ENCODE measurements at places on chromosomes 16 and 17.
A peak's percentile ranks its signal among the peaks of the same experiment; 100 is the strongest.

- DNase-seq: no peak
Observed at GRCh38 chr16:4520913-4521312, 17.7 kb downstream of the CDIP1 start.

GRCh38 chr16:89153848-89154271, 17.7 kb upstream of the CDH15 start:
- no peak for DNase-seq

- no peak for DNase-seq
Observed at GRCh38 chr17:77454242-77455095, 313.7 kb downstream of the SEC14L1 start.

DNA sequence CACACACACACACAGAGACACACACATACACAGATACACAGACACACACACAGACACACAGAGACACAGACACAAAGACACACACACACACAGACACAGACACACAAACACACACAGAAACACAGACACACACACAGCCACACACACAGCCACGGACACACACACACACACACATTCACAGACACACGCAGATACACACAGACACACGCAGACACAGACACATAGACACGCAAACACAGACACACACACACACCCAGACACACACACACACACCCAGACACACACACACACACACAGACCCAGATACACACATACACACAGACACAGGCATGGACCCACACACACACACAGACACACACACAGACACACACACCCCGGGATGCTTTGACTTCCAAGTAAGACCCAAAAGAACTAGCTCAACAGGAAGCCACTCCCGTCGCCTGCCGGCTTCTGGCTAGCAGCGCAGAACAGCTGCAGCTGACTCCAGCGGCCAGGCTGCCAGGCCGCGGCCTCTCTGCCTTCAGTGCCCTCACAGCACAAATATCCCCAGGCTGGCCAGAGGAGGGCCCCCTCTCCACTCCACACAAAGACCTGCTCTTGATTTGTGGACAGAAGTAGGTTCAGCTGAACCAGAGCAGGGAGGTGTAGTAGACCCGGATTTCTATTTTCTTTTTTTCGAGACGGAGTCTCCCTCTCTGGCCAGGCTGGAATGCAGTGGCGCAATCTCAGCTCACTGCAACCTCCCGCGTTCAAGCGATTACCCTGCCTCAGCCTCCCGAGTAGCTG, 6.0 kb upstream of the CHRNE start:
- peak; percentile 34 for DNase-seq

DNA sequence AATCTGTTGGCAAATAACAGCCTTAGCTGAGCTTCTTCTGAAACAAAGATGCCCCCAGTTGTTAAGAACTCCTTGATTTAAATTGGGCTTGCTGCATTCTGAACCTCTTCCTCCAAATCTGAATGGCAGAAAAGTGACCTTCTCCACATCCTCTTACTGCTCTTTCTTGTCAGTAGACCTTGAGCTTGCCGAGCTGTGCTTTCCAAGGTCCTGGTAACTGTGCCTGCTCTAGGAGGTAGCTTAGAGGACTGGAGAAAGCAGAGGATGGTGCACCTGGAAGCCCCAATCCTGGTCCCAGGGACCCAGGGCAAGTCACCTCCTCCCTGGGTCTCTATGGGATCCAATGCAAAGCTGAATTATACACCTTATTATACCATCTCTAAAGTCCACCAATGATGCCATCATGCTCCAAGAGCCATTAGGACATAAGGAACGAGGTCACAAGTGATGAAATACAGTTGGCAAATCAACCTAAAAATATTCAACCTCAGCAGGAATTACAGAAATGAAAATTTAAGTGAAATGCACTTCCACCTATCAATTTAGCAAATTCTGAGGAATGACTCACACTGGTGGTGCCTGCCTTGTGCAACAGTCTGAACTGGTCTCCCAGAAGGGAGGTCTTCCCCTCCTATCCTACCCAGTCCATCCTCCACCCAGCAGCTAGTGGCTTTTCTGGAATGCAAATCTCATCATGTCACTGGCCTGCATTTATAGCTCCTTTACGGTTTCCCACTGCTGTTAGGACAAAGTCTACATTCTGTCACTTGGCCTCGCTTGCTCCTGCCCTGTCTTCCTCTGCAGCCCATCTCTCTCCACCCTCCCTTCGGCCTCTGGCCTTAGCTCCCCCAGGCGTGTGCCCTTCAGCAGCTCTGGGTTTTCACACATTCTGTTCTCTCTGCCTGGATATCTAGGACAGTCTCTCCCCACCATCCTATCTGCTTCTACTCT, 36.6 kb downstream of the TOM1L2 start:
- no peak for DNase-seq

DNA sequence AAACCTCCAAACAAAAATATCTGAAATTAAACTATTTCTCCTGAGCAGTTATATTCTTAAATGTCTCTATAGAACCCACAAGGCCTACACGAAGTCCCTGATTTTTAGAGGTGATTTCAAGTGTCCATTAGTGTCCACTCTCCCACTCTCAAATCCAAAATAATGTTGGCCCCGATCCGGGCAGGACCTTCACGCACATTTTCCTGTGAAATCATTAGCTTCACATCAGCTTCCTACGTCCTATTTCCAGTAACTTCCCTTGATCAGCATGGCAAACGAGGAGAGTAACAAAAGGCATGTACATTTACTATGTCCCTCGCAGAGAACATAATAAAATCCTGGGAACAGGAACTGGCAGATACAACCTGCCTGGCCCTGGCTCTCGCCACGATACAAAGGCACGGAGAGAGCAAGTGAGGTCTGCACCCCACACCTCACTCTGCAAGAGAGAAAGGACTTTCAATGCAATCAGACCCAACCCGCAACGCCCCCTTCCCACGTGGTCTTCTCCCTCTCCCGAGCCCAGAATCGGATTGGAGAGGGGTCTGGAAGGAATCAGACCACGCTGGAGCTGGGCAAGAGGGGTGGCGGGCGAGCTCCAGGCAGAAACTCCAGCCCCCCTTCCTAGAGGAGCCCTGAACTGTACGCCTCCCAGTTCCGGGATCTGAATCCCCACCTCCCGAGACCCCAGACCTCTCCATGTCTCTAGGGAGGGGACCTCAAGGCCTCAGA, 17.5 kb upstream of the C17orf78 start:
- peak; percentile 21 for DNase-seq

DNA sequence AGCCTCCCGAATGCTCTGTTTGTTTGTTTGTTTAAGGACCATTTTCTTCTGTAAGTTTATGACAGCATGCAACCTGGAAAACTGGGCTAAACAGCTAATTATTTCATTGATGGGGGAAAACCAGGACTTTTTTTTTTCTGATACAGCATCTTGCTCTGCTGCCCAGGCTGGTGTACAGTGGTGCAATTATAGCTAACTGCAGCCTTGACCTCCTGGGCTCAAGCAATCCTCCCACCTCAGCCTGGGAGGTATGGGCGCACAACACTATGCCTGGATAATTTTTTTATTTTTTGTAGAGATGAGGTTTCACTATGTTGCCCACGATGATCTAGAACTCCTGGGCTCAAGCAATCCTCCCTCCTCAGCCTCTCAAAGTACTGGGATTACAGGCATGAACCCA, 37.3 kb downstream of the GPATCH8 start:
- DNase-seq: no peak

DNA sequence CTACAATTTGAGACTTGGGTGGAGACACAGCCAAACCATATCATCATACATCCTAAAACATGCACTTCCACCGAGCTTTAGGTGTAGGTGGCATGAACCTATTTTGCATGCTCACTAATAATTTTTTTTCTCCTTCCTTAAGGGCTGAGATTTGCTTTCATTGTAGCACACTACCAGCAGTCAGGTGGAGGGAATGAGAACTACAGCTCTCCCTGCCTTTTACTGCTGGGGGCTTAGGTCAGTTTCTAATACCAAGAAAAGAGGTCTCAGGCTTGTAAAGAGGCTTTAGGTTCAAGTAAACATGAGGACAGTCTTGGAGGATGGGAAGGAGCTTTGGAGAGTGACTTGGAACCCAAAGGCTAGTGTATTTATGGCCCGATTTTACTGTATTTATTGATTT, 22.0 kb downstream of the CFAP20 start:
- DNase-seq: no peak

Data from NCI-H524 treated with DMSO at 0.1 percent for 48 hours (cell line).